ENCODE measurements at places on chromosomes 7 and 10.

DNA sequence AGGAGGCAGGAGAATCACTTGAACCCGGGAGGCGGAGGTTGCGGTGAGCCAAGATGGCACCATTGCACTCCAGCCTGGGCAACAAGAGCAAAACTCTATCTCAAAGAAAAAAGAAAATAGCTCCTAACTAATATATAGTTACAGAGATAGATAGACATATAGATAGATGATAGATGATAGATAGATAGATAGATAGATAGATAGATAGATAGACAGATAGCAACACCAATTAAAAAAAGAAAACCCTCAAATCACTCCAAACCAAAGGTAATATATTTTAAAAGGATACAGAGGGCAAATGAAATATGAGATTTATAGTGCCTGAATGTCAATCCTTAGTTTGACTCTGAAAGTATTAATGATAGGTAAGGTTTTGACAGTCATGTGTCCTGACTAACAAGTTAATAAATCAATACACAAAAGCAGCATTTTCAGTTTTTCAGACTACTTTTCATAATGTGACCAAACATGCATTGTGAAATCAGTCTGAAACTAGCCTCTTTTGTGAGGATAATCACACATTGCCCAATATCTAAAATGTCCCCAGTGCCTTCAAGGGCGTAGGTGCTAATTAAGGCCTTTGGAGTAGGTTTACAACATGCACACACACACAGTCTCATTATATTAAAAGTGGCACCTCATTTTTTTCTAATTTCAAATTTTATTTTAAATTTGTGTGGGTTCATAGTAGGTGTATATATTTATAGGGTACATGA lies 61.2 kb downstream of the BPGM start:
- DNase-seq: no peak

DNA sequence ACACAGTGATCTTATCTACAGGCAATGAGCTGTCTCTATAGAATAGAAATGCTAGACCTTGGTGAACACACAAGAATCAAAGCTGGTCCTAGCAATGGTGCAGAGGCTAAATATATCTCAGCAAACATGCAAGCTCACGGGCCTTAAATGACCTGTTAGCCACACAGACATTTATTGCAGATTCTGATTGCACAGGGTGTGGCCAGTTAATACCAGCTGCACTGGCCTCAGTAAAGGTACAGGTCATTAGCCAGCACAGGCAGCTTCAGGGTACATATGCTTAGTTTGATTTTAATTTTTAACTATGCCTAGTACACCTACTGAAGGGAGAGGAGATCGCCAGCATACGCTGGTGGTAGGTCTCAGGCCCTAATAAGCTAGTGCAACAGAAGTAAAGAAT lies 265.4 kb upstream of the DGKB start:
- DNase-seq: no peak

GRCh38 chr7:38169847-38170246 lies 8.2 kb upstream of the STARD3NL start:
- peak; percentile 79 for DNase-seq

GRCh38 chr7:69597278-69598076 lies 798 bp upstream of the AUTS2 start:
- peak; percentile 9 for DNase-seq

DNA sequence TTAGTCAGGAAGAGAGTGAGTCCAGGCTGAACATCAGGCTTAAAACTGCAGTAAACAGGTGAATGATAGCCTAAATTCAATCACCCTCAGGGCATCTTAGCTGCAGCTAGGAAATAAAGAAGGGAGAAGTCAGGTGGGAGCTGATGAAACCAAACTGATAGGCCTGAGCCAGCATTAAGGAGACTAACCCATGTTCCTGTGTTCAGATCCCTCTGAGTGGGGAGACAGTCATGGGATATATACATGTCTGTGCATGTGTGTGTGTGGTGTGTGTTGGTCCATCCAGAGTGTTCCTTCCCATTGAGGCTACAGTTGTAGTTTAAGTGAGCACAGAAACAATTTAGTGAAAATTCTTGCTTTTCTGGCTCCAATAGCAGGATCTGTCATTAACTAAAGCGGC lies 480.9 kb downstream of the PHTF2 start:
- no peak for DNase-seq

DNA sequence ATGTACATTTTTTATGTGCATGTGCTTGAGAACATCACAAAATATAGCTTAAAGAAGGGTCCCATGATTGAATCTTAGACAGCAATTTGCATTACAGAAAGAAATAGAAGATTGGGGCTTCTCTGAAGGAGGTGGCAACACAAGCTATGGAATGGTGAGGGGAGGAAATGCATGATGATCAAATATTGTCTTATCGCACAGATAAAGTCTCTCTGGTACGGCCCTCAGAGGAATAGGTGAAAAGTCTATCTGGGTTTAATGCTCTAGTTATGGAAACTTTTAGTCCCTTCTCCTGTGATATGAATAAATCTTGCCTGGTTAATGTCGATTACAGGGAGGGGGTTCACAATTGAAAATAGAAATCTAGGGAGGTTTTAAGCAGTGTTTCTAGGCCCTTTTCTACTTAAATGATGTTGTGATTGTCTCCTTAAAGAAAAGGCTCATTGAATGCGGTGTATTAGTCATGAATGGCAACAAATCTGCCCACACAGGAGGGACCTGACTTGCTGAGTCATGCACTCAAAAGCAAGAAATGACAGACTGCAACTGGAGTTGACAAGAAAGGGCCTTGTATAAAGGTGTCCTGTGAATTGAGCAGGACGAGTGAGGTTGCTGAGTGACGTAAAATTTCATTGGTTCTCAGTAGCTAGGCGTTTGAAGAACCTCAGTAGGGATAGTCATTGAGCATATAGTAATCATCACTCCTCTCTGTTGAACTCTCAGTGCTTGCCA lies 133.4 kb upstream of the CSTF2T start:
- DNase-seq: peak; percentile 21

DNA sequence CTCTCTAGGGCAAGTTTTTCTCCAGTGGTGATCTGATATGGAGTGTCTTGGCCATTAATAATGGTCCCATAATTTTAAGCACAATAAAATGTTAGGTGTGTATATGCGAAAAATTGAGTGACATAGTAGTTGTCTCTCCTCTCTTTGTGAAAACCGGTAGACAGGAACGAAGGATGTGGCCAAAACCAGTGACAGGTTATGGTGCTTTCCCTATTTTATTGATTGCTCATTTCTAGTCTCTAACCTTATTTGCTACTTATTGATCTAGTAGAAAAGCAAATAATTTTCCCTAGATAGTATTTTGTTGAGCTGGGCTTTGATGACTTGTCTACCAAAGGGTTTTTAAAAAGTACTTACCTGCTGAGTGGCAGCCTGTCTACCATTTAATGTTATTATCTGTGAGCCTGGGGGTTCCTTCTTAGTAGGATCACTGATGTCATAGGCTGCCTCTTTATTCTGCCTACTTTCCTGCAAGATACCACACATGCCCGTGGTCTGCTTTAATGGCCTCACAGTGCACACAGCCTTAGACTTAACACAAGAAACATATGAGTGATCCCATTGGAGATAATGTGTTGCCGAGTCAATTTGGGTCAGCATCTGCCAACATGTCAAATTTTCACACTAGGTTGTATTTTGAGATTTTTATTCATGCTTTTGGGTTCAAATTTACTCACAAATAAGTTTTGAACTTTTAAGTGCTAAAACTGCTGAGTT lies 100.0 kb downstream of the AUTS2 start:
- no peak for DNase-seq

GRCh38 chr10:80324086-80324485 lies 32.5 kb downstream of the DYDC1 start:
- peak; percentile 15 for DNase-seq

DNA sequence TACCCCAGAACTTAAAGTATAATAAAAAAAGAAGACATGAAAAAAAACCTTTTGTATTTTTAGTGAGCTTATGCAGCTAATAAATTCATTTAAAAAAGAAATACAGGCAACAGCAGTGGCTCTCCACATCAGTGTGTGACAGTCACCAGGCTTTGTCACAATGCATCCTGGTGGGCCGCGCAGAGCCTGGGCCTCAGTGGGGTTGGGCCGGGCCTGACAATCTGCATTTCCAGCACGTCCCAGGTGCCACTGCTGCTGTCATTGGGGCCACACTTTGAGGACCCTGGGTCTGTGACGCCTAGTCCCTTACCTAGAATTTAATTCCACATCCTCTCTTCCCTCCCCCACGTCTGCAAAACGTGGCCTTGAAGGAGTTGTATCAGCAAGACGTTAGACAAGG lies 284.5 kb downstream of the ADARB2 start:
- no peak for DNase-seq

DNA sequence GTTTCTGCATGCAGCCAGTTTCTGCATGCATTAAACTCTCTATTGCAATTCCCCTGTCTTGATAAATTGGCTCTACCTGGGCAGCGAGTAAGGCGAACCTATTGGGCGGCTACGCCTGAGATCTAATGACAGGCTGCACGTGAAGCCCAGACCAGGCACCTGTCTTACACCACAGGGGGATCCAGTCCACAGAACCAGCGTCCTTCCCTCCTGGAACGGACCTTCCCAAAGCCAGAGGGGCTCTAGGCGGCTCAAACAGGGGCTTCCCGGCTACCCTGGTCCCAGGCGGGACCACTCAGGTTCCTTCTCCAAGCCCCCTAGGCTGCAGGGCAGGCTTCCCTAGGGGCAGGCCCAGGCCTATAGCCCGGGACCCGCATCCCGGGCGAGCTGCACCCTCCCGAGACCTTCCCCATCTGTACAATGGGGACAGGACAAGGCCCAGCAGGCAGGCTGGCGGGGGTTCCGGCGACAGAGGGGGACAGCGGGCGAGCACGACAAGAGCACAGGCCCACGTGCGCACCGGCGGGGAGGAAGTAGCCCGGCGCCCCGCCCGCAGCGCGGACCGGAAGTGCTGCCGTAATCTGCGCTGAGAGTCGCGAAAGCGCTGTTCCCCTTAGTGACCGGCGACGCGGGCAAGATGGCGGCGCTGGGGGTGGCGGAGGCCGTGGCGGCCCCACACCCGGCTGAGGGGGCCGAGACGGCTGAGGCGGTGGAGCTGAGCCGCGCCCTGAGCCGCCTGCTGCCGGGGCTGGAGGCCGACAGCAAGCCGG lies at the start of gene DNAAF5:
Gene DNAAF5 (plus strand): TSS at position 616 of the 770 bp plus-strand sequence. CDS start 22 bp downstream, at position 638.
- peak; percentile 95 for DNase-seq

- peak; percentile 42 for DNase-seq
Observed at GRCh38 chr7:39741942-39742623, 118.7 kb downstream of the RALA start.

GRCh38 chr7:130008941-130009847 lies 42.0 kb downstream of the ZC3HC1 start:
- DNase-seq: no peak

DNA sequence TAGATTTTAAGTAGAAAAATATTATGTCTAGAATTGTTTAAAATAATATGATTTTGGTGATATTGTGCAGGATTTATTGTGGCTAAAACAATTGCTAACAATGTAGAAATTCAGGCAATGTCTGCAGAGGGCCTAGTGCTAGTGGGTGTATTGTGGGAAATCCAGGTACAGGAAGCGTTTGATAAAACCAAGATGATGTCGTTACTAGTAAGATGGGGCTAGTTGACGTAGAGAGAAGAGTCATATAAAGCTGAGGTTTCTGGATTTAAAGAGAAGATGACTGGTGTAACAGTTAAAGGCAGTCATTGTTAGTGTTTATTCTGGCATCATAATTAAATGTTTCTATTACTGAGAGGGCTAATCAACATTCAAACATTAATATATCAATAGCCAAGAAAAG lies 43.5 kb downstream of the ADK start:
- no peak for DNase-seq

- no peak for DNase-seq
Observed at GRCh38 chr7:51314726-51315125, 1.9 kb downstream of the COBL start.

GRCh38 chr7:29030781-29031275 lies 72.7 kb upstream of the TRIL start:
- no peak for DNase-seq

DNA sequence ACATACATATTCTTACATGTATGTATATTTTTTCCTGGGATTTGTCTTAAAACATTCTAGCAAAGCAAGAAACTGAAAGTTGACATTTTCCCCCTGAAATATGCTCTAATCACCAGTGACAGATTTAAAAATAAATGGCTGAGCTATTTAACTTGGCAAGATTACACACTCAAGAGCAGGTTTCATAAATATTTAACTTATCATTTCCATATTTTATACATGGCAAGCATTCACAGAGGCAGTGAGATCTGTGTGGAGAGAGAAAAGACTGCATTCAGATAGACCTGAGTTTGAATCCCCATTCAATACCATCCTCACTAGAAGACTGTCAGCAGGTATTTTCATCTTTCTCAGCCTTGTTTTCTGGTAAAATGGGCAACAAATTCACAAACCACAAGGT lies 1043.0 kb downstream of the NRG3 start:
- DNase-seq: no peak

DNA sequence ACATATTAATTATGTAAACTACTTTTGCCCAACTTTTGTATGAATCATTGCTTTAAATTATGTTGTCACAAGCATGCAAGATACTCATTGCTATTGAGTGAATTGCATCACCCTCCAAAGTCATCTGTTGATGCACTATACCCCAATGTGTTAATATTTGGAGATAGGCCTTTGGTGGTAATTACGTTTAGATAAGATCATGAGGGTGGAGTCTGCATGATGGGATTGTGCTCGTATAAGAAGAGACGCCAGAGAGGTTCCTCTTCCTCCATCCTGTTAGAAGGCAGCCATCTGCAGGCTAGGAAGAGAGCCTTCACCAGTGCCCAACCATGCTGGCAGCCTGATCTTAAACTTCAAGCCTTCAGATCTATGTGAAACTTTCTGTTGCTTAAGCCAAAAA lies 95.3 kb upstream of the MAGI2 start:
- no peak for DNase-seq

DNA sequence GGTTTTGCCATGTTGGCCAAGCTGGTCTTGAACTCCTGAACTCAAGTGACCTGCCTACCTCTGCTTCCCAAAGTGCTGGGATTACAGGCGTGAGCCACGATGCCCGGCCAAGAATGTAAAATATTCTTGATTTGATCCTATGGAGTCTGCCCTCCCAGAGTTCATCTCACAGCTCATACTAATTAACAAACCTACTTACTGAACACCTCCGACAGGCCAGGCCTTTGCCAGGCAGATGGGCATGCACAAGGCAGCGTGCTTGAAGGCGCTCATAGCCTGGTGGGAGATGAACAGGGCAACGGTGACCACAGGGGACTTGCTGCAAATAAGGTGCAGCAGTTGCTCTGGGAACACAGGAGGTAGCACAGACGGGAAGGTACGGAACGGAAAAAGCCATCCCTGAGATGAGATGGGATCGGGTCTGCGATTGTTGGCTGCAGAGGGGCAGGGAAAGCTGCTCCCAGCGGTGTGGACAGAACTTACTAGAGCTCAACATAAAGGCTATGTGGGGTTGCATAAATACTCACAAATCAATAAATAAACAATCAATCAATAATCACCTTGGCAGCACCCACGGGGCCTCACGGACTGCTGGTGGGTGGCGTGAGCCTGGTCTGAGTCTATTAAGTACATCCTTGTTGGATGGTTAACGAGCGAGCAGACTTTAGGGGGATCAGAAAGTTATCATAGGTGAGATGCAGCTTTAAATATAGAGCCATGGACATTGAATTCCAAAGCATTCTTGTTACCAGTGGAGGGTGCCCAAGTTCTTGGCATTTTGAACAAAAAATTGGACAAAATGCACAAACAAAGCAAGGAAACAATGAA lies 4.7 kb downstream of the ACBD7 start:
- DNase-seq: no peak

All from GM12865 (cell line).